Iris pigment epithelial cell (primary cell): ENCODE measurements at places on chromosomes 12 and 14.

DNA sequence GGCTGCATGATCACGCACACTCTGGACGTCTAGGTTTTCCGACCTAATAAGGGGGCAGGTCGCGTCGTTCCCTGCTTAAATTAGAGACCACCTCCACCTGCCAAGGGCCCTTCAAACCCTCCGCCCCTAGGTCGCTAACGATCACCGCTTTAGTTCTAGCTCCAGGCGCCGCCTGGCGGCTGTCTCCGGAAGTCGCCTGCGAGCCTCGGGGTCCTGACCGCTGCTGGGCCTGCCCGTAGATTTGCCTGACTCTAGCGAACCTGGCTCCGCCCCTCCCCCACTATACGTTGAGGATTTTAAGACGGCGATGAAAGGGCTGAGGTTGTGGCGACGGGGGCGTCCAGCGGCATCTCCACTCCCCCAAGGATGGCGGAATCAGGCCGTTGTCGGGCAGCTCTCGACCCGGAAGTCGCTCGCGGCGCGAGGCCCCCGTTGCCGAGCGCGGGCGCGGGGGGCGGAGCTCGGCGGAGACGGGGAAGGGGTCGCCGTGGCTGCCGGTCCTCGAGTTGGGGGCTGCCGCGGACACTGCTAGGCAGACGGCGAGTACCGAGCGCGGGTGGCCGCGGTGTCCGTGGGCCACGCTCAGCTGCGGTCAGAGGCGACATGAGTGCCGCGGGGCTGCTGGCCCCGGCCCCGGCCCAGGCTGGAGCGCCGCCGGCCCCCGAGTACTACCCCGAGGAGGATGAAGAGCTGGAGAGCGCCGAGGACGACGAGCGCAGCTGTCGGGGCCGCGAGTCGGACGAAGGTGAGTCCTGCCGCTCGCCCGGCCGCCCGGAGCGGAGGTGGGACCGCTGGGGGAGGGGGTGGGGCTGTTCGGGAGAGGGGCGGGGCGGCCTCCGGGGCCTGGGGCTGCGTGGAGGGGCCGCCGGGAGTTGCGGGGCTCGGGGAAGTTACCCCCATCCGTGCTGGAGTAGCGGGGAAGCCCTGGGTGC, at the start of gene SUDS3:
Gene SUDS3, plus strand, starts transcription at position 467 of the 932 bp plus-strand sequence. Its CDS starts 137 bp downstream, at position 604.
- peak; percentile 53 for DNase-seq

- no peak for DNase-seq
Measured at GRCh38 chr14:94940263-94940993, 170.5 kb upstream of the GSC start.

GRCh38 chr12:30782316-30783173, 27.8 kb upstream of the CAPRIN2 start:
- DNase-seq: no peak

GRCh38 chr14:62743560-62743959, 301.7 kb downstream of the KCNH5 start:
- no peak for DNase-seq

DNA sequence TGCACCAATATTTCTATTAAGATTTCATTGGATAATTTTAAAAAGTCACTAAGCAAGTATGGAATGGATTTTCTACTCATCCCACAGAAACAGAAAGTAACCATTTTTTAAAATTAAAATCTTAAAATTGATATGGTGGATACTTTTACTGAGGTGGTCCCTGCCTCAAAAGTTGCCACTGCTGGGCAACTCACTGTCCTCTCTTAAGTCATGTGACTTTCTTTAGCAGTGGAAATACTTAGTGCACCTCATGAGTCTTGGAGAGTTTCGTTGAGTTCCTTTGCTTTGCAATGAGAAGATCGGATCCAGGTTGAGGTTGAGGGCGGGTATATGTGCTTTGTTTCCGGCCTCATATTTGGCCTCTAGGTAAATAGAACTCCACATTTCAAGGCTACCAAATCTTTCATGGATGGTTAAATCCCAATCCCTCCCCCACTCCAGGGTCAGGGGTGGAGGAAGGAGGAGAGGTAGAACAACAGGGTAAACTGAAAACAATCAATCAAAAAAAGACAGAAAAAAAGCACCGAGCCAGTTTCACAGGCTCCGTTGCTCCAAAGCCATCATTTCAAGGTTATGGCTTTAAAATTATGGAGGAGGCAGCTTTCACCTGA, 39.5 kb upstream of the DUSP6 start:
- no peak for DNase-seq

- no peak for DNase-seq
Measured at GRCh38 chr12:59085690-59086089, 165.4 kb upstream of the LRIG3 start.

GRCh38 chr14:42884100-42884499, 1277.4 kb downstream of the LRFN5 start:
- peak; percentile 91 for DNase-seq

DNA sequence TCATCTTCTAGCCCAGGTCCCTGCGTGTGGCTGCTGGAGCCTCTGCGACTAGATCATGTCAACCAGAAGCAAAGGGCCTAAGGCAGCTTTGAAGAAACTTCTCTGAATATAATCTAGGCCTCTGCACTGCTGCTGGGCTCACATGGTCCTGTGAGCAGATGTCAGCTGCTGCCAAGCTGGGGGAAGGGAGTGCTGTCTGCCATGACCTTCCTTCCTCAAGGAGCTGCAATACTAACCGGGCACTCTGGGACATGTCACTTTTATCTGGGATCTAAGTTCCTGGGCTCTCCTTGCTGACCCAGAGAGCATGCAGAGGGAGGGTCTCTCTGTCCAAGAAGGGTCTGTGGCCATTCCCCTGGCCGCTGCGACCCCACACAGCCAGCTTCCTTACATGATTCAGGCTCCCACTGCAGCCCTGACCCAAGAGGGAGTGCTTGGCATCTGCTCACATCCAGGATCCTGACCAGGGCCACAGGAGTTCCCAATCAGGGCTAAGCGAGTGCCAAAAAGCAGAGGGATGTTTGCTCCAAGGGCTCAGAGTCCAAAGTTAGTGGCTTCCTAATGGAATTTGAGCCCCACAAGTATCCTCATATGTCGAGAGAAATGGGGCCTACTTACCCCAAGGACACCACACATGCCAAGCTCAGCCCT, 74.0 kb downstream of the PLEKHG3 start:
- DNase-seq: no peak

DNA sequence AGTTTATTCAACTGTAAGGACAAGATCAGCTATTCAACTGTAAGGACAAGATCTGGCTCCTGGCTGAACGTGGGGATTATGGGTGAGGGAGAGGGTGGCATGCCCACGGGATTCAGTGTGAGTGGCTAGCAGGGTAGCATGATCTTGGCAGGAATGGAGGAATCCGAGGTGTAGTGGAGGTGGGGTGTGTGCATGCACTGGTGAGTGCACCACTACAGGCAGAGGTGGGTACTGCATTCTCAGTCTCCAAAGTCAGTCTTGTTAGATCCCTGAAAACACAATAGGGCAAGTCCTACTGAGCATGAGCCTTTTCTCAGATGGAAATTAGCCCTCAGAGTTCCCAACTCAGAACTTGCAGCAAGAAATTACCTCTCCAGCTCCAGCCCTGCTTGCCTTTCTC, 32.2 kb upstream of the DCD start:
- DNase-seq: peak; percentile 36

DNA sequence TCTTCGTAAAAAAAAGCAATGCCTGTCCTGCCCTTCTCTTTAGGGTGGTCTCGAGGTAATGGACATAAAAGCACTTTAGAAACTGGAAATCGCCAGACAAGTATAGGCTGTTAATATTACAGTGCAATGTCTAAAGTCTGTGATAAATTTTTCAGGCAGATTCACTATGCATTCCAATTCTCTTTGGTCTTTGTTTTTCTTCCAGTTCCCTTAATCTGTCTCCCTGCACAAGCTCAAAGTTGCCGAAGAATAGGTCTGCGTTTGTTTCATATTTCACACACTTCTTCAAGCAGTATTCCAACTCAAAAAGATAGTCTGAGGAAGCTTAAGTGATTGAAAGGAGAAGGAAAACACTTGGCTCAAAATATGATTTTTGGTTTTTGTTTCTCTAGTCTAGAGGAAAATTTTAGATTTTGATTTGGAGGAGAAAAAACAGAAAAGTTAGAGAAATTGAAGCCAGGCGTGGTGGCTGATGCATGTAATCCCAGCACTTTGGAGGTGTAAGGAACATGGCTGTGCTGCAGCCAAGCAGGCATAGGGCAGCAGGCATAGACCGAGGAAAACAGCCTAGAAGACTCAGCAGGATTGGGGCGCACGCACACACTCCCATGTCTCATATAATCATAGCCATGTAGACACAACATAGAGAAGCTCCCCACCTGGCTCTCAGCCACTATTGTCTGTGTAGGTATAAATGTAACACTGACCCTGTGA, 96.2 kb upstream of the TMPO start:
- peak; percentile 61 for DNase-seq

- no peak for DNase-seq
Measured at GRCh38 chr14:36646664-36647416, 14.8 kb upstream of the PAX9 start.

DNA sequence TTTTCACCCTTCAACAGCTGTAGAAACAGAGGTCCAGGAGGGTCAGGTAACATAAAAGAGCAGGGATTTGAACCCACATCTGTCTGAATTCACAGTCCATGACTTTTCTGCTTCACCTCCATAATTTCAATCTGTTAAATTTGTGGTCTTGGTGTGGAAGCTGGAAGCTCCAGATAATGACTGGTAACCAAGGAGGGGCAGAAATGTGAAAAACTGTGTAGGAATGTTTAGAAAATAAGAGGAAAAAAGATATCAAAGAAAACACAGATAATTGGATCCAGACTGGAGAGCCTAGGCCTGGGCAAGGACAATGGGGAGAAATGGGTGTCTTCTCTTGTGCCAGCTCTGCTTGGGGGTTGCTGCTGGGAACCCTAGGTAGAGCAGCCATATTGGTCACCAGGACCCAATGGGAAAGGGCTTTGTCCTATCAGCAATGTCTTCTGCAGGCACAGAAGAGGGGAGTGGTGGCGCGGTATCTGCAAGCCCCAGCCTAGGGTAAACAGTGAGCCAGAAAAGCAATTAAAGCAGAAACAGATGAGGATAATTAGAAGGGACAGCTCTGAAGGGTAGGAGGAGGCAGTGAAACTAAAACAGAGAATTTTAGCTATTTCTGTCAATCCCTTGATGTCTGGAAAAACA, 54.3 kb upstream of the CCDC91 start:
- DNase-seq: no peak

- peak; percentile 95 for DNase-seq
Measured at GRCh38 chr12:120234643-120235368, 30.7 kb downstream of the PXN start.

DNA sequence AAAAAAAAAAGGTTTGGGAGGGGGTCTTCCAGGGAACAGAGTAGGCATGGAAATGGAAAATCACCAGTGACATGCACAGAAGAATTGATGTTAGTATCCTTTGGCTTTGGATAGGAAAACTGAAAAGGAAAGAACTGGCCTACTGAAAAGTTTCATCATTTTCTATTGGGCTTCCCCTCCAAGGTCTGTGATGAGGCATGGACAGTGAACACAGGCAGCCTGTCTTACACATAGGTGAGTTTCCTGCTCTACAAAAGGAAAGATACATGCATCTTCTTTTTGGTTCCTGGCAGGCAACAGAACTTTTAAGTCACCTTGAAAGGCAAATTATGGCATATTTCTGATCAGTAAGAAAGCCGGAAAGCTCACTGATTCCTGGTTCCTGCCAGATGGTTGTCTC, 5.8 kb downstream of the BMAL2 start:
- DNase-seq: no peak

GRCh38 chr12:78804262-78804661, 60.3 kb upstream of the SYT1 start:
- DNase-seq: no peak

DNA sequence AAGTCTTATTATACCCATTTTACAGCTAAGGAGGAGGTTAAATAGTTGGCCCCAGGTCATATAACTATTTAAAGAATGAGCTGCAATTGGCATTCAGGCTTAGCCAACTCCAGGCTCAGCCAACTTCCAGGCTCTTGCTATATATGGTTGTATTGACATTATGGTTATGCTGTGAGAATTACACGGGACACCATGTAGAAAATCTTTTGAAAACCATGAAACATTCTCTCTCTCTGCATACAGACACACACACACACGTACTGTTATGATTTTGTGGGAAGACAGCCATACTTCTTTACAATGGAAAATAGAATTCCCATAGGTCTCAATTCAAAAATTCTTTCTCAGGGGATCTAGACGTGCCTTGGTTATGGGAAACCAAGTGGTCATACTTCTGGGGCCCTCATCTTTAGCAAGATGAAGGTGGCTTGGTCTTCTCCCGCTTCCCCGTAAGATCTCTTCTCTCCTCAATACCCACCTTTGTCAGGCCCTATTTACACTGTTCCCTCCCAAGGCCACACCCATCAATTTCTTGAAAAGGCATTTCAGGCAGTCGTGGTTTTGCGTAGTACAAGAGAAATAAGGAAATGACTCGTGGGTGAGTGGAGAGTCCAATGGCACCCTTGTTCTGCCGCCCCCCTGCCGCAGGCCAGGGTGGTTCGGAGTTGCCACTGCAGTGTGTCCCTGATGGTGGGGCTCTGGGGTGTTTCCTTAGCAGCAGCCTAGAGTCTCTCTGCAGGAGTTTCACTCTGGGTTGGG, 10.0 kb upstream of the GPRC5A start:
- DNase-seq: peak; percentile 78

- DNase-seq: peak; percentile 60
Measured at GRCh38 chr12:120971299-120972180, 6.8 kb upstream of the HNF1A start.

DNA sequence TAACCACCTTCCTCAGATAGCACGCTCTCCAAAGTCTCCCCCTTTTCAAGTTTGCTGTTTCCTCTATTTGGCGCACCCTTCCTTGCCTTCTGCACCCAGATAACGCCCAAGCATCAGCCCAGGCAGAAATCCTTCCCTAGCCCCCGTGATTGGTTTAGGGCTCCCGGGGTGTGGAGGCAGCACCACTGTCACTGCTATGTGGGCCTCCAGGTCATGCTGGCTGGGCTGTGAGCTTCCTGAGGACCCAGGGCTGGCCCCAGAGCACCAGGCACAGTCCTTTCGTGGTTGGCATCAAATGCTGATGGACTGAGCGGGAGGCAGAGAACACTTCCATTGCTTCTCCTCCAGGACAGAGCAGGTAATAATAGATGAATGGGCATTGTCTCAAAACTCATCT, 311.4 kb downstream of the BCL11B start:
- no peak for DNase-seq

DNA sequence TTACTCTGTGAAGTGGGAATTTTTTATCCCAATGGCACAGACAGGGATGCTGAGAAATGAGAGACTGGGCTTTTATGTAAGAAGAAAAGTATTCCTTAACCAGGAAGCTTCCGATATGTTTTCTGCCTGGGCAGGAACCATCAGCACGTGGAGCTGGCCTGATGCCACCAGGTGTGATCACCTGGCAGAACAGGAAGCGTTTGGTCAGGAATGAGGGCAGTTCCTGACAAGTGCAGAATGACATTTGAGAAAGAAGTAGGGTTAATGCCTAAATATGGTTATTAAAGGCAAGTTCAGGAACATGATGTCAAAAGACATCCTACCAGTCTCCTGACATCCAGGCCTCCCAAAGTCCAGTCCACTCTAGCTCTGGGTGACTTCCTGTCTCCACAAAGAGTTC, 210.3 kb downstream of the NUAK1 start:
- no peak for DNase-seq
